ENCODE measurements at places on chromosomes 16 and 17.

GRCh38 chr16:23679986-23680336 is 1.3 kb downstream of the PLK1 start:
- DNase-seq = no peak

DNA sequence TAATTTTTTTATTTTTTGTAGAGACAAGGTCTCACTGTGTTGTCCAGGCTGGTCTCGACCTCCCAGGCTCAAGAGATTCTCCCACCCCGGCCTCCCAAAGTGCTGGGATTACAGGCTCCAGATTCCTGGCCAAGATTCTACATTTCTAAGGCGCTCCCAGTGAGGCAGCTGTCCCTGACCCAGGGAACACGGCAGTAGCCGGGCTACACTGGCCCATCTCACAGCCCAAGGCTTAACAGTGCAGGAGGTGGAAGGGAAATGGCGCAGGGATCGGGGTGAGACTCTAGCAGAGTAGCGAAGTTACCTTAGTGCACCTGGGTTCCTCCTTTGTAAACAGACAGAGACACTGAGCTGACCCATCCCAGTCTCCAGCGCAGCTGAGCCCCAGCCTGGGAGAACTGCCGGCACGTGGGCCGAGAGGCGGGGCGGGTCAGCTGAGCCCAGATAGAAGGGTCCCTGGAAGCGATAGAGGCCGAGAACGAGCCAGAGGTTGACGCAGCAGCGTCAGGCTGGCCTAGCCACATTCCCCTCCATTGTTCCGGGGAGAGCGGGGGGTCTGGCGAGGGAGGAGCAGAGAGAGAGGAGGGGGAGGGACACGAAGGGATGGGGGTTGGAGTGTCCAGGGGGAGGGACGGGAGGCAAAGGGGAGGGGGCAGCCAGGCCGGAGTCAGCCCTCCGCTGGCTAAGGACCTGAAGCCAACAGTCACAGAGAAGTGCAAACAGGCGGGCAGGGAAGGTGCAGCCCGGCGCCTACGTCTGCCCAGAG is 2.5 kb downstream of the CARHSP1 start:
- DNase-seq = no peak

- no peak for DNase-seq
Measured at GRCh38 chr17:68777856-68778694, 176.9 kb upstream of the FAM20A start.

DNA sequence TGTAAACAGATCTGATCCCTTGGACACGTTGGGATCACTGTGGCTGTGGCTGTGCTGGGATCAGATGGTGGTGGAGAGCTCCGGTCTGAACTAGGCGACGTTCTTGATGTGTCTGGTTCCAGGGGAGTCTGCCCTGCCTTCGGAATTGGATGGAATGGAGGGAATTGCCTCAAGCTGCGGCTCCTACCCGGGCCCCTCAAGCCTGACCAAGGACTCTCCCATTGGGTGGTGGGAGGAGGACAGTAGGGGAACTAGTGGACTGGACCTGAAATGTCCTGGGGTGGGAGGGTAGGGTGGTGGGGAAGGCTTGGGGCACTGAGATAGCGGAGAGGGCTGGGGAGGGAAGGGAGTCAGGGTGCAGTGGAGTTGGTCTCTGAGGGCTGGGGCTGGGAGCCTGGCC is 3.2 kb upstream of the UBALD1 start:
- no peak for DNase-seq

DNA sequence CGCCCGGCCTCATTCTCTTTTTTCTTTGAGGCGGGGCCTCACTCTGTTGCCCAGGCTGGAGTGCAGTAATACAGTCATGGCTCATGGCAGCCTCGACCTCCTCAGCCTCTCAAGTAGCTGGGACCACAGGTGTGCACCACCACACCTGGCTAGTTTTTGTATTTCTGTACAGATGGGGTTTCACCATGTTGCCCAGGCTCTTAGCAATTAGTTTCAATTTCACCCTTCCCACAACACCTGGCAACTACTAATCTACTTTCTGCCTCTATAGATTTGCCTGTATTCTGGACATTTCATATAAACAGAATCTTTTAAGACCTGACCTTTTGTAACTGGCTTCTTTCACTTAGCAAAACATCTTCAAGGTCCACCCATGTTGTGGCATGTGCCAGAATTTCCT is 8.0 kb upstream of the NT5M start:
- DNase-seq = no peak

GRCh38 chr17:5354310-5354709 is 65.2 kb downstream of the NUP88 start:
- DNase-seq = no peak

DNA sequence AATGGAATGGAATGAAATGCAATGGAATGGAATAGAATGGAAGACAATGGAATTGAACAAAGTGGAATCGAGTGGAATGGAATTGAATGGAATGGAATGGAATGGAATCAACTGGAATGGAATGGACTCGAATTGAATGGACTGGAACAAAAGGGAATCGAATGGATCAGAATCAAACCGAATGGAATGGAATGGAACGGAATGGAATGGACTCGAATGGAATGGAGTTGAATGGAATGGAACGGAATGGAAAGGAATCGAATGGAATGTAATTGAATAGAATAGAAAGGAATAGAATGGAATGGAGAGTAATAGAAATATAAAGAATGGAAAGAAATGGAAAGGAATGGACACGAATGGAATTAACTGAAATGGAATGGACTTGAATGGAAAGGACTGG is 475.2 kb upstream of the WSB1 start:
- no peak for DNase-seq

Data from SHP77 (cell line).